ENCODE measurements at places on chromosomes 4 and X.
A peak's percentile ranks its signal among the peaks of the same experiment; 100 is the strongest.

DNA sequence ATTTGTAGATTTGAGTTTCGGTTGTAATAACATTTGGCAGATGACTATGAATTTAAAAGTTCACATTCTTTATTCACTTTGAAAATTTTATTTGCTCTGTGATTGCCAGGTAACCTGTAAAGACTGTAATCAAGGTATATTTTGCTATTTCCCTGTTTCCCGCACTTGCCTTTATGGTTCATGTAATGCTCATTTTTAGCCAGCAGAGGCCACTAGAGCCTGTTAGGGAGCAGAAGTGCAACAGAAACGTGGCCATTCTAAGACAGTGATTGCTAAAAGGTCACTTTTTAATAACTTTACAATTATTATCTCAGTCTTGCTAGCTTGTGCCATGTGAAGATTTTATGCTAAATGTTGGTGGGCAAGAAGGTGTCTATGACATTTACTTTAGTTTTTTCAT is 12.4 kb downstream of the YIPF6 start:
- peaks cover 12% of the 10 kb centered on the region for H3K4me1 ChIP-seq
- no peak overlapping the region for H3K4me3 ChIP-seq
- peak; percentile 25 for DNase-seq
- no peaks in the 10 kb centered on the region for H3K36me3 ChIP-seq

- H3K27me3 ChIP-seq = no peaks in the 10 kb centered on the region
- H3K4me1 ChIP-seq = no peaks in the 10 kb centered on the region
- no peaks in the 10 kb centered on the region for H3K36me3 ChIP-seq
- H3K4me3 ChIP-seq = no peak overlapping the region
- H3K27ac ChIP-seq = no peak overlapping the region
Measured at GRCh38 chrX:105648732-105649131, 173.6 kb upstream of the NRK start.

- H3K36me3 ChIP-seq = no peaks in the 10 kb centered on the region
- no peak overlapping the region for H3K27ac ChIP-seq
- no peak for DNase-seq
- H3K4me3 ChIP-seq = no peak overlapping the region
- H3K27me3 ChIP-seq = no peaks in the 10 kb centered on the region
Measured at GRCh38 chr4:16524911-16525554, 298.8 kb upstream of the TAPT1 start.

GRCh38 chr4:76665153-76665552 is 230.1 kb downstream of the SHROOM3 start:
- no peaks in the 10 kb centered on the region for H3K36me3 ChIP-seq
- H3K27me3 ChIP-seq = no peaks in the 10 kb centered on the region
- H3K4me1 ChIP-seq = peaks cover 5% of the 10 kb centered on the region
- no peak overlapping the region for H3K4me3 ChIP-seq
- H3K27ac ChIP-seq = no peak overlapping the region

DNA sequence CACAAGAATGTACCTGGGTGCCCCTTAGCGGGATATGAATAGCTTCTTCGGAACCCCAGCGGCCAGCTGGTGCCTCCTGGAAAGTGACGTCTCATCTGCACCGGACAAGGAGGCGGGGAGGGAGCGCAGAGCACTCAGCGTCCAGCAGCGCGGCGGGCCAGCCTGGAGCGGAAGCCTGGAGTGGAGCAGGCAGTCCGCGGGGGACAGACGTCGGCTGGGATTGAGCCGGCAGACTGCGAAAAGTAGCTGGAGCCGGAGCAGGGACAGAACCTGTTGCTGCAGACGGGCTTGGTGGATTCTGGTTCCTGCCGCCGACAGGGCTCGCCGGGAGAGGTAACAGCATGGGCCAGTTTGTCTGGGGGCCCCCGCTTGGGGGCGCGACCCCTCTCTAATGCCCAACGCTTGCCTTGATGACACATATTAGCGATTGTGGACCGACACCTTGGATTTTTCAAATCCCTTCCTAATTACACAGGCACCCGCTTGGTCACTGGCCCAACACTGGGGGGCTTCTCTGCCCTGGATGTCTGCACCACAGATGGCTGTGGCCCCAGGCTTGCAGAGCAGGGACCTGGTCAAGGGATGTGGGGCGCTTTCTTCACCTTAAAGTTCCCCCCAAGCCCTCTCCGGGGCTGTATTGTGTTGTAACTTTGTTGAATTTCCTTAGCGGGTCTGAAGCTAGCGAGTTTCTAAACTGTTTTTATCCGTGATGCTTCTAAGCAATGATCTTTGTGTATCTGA is at the start of gene NPFFR2:
Gene NPFFR2 (plus strand): TSS at position 133 of the 741 bp plus-strand sequence. CDS start 96,592 bp downstream, outside the sequence.
- no peaks in the 10 kb centered on the region for H3K4me1 ChIP-seq
- H3K4me3 ChIP-seq = no peak within 1 kb of the TSS
- H3K27me3 ChIP-seq = peaks cover 13% of the 10 kb centered on the region
- H3K36me3 ChIP-seq = no peaks in the 10 kb centered on the region
- H3K27ac ChIP-seq = no peak within 1 kb of the TSS

GRCh38 chr4:56099378-56099786 is 150.6 kb downstream of the CEP135 start:
- H3K27ac ChIP-seq = no peak overlapping the region
- H3K4me1 ChIP-seq = no peaks in the 10 kb centered on the region
- H3K36me3 ChIP-seq = no peaks in the 10 kb centered on the region
- H3K4me3 ChIP-seq = no peak overlapping the region
- no peaks in the 10 kb centered on the region for H3K27me3 ChIP-seq

- no peaks in the 10 kb centered on the region for H3K27me3 ChIP-seq
- H3K27ac ChIP-seq = no peak overlapping the region
- H3K36me3 ChIP-seq = no peaks in the 10 kb centered on the region
- H3K4me3 ChIP-seq = no peak overlapping the region
- no peaks in the 10 kb centered on the region for H3K4me1 ChIP-seq
Measured at GRCh38 chr4:28211676-28212470, 1351.2 kb downstream of the STIM2 start.

DNA sequence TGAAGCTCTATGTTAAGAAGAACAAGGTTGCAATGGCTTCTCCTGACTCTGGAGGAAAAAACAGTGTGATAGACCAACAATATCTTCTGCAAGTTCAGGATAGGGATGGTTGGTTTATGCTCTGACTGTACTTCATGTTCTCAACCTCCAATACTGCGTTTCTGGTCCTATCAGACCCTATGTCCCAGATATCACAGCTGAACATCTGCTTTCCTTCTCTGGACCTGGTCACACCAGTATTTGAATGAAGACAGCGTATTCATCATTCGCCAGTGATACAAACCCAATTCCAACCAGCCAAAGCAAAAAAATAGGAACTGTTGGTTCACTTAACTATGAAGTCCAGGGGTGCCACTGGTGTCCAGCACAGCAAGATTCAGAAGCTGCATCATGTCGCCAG is 124.5 kb upstream of the KLF3 start:
- H3K4me3 ChIP-seq = no peak overlapping the region
- no peaks in the 10 kb centered on the region for H3K4me1 ChIP-seq
- no peak overlapping the region for H3K27ac ChIP-seq
- peaks cover 4% of the 10 kb centered on the region for H3K27me3 ChIP-seq
- no peaks in the 10 kb centered on the region for H3K36me3 ChIP-seq

GRCh38 chr4:1761130-1761689 is 31.9 kb upstream of the FGFR3 start:
- H3K36me3 ChIP-seq = no peaks in the 10 kb centered on the region
- peaks cover 7% of the 10 kb centered on the region for H3K4me1 ChIP-seq
- no peak for DNase-seq
- H3K27me3 ChIP-seq = no peaks in the 10 kb centered on the region
- no peak overlapping the region for H3K27ac ChIP-seq

- H3K36me3 ChIP-seq = peaks cover 9% of the 10 kb centered on the region
- peaks cover 44% of the 10 kb centered on the region for H3K4me1 ChIP-seq
- H3K4me3 ChIP-seq = no peak overlapping the region
- H3K27ac ChIP-seq = peak overlapping the region; percentile 86
Measured at GRCh38 chr4:102552781-102553180, 51.6 kb downstream of the NFKB1 start.

DNA sequence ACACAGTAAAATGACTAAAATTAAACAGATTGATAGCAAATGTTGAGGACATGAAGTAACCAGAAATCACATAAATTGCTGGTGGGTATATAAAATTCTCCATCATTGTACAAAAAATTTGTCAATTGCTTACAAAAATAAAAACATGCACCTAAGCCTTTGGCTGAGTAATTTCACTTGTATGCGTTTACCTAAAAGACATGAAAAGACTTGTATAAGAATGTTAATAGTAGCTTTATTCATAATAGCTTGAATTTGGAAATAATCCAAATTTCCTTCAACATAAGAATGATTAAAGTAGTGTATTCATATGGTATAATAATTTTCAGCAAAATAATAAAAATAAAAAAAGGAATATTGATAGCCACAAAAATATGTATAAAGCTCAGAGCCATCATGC is 37.7 kb downstream of the PDHA2 start:
- no peaks in the 10 kb centered on the region for H3K27me3 ChIP-seq
- no peaks in the 10 kb centered on the region for H3K36me3 ChIP-seq
- H3K4me3 ChIP-seq = no peak overlapping the region

DNA sequence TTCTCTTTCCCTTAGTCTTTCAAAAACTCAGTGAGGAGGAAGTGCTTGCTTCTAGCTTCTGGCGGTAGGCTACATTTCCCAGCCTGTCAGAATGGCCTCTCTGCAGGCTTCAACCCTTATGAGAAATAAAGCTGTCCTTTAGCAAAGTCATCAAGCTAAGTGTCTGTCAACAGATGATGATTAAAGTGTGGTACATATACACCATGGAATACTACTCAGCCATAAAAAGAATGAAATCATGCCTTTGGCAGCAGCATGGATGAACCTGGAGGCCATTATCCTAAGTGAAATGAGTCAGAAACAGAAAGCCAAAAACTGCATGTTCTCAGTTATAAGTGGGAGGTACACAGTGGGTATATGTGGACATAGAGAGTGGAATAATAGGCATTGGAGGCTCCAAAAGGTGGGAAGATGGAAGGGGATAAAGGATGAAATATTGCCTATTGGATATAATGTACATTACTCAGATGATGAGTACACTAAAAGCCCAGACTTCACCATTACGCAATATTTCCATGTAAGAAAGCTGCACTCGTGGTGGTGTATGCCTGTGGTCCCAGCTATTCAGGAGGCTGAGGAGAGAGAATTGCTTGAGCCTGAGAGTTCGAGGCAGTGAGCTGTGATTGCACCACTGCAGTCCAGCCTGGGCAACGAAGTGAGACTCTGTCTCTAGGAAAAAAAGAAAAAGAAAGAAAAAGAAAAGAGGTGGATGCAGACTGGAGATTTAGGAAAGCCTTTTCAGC is 7.9 kb downstream of the TRIM2 start:
- peaks cover 11% of the 10 kb centered on the region for H3K36me3 ChIP-seq
- peaks cover 16% of the 10 kb centered on the region for H3K27me3 ChIP-seq
- H3K27ac ChIP-seq = no peak overlapping the region
- DNase-seq = no peak
- no peak overlapping the region for H3K4me3 ChIP-seq

DNA sequence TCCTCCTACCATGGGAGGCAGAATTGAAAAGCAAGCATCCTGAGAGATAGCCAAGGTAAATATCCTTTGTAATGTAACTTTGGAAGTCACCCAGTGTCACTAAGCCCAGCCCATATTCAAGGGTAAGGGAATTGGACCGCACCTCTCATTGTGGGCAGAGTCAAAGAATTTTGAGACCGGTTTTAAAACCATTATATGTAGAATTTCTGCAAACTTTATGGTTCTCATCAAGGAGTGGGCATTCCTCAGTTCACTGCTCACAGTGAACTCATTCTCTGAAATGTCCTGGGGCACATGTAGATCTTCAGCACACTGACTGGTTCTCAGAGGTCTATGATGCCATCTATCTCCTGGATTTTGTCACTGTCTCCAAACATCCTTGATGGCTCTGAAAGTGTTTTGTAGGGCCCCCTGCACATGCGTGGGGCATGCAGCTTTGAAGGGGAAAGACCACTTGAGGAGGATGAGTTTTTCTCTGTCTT is 35.3 kb upstream of the CHRNA9 start:
- no peak for DNase-seq
- H3K27me3 ChIP-seq = no peaks in the 10 kb centered on the region
- no peaks in the 10 kb centered on the region for H3K36me3 ChIP-seq
- H3K4me1 ChIP-seq = peaks cover 60% of the 10 kb centered on the region

GRCh38 chr4:108628411-108628810 is 8.0 kb downstream of the RPL34 start:
- H3K27ac ChIP-seq = no peak overlapping the region
- no peaks in the 10 kb centered on the region for H3K27me3 ChIP-seq
- no peak for DNase-seq
- H3K4me3 ChIP-seq = no peak overlapping the region

- no peaks in the 10 kb centered on the region for H3K27me3 ChIP-seq
- no peaks in the 10 kb centered on the region for H3K4me1 ChIP-seq
- H3K36me3 ChIP-seq = no peaks in the 10 kb centered on the region
- DNase-seq = no peak
- H3K27ac ChIP-seq = no peak overlapping the region
- H3K4me3 ChIP-seq = no peak overlapping the region
Measured at GRCh38 chr4:156473151-156473550, 498.4 kb downstream of the PDGFC start.

DNA sequence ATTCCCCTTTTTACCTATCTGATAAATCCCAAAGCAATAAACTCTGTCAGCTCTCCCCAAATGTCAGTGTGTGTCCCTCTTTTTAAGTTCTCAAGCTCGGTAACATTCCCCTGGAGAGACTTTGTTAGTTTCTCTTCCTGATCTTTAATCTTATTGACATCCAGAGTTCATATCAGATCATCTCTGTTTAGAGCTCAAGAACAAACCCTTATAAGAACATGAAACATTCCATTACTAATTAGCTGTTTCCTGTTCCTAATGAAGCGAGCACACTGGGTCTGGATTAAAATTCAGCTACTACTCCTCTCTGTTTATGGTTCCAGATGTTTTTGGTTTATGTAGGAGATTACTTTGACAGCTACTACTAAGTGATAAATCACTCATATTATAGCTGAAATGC is 681.5 kb downstream of the DACH2 start:
- H3K27ac ChIP-seq = no peak overlapping the region
- no peak overlapping the region for H3K4me3 ChIP-seq
- H3K27me3 ChIP-seq = no peaks in the 10 kb centered on the region
- DNase-seq = no peak

DNA sequence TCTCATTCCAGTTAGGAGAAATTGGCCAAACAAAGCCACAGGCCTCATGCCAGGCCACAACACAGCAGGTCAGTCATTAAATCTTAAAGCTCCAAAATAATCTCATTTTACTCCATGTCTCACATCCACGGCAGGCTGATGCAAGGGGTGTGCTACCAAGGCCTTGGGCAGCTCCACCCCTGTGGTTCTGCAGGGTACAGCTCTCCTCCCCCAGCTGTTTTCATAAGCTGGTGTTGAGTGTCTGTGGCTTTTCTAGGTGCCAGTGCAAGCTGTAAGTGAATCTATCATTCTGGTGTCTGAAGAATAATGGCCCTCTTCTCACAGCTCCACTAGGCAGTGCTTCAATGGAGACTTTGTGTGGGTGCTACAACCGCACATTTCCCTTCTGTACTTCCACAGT is 949.2 kb downstream of the TECRL start:
- no peak for DNase-seq
- no peaks in the 10 kb centered on the region for H3K27me3 ChIP-seq
- no peak overlapping the region for H3K4me3 ChIP-seq
- no peaks in the 10 kb centered on the region for H3K4me1 ChIP-seq

DNA sequence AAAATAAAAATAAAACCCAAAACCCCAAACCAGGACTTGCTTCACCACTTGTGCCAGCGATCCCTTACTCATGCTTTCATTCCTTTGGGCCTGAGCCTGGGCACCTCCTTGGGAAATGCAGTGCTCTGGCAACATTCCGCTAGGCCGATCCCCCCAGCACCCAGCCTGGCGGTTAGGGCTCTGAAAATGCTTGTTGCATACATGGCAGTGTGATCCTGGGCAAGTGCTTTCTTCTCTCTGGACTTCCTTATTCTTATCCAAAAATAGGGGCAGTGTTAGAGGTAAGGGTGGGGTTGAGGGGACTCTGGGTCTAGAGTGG is 4.6 kb downstream of the ZNF185 start:
- H3K4me1 ChIP-seq = no peaks in the 10 kb centered on the region
- no peaks in the 10 kb centered on the region for H3K36me3 ChIP-seq
- DNase-seq = no peak
- H3K27me3 ChIP-seq = peaks cover 4% of the 10 kb centered on the region
- H3K27ac ChIP-seq = no peak overlapping the region
- no peak overlapping the region for H3K4me3 ChIP-seq
